ENCODE measurements at places on chromosomes 12 and 14. TPM values are rescaled to one million over a fixed set of nuclear protein-coding genes. Genes with fewer than 3 reads are reported as not detected.

Gene GLI1
- total RNA-seq = not detected

Gene DPPA3
- not detected for total RNA-seq

Gene PTPRO
- 0.10 TPM for total RNA-seq

Gene ASPG
- not detected for total RNA-seq

Gene AEBP2
- total RNA-seq = 9.7 TPM

Gene HPD
- not detected for total RNA-seq

Gene DBX2
- not detected for total RNA-seq
